ENCODE measurements at places on chromosomes 6 and 20.

- DNase-seq: no peak
Observed at GRCh38 chr20:47330071-47330470, 26.4 kb downstream of the ZMYND8 start.

GRCh38 chr6:19712012-19712688 is 125.0 kb upstream of the ID4 start:
- DNase-seq: no peak

DNA sequence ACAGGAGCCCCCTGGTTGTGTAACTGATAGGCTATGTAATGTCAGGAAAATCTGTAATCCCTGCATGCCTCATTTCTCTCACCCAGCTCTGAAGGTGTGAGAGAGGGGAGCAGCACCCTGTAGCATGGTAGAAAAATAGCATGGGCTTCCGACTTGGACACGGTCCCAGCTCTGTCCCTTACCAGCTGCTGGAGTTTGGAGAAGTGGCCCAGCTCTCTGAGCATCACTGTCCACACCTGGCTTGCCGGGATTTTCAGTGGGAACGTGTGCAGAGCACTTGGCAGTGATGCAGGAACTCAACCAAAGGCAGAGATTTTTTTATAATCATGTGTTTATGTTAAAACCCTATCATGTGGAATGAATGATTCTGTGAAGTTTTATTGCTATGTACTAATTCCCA is 34.6 kb downstream of the STK35 start:
- no peak for DNase-seq

GRCh38 chr6:12760911-12761310 is 44.3 kb downstream of the PHACTR1 start:
- DNase-seq: no peak

GRCh38 chr6:138145402-138145801 is 16.3 kb upstream of the ARFGEF3 start:
- no peak for DNase-seq

DNA sequence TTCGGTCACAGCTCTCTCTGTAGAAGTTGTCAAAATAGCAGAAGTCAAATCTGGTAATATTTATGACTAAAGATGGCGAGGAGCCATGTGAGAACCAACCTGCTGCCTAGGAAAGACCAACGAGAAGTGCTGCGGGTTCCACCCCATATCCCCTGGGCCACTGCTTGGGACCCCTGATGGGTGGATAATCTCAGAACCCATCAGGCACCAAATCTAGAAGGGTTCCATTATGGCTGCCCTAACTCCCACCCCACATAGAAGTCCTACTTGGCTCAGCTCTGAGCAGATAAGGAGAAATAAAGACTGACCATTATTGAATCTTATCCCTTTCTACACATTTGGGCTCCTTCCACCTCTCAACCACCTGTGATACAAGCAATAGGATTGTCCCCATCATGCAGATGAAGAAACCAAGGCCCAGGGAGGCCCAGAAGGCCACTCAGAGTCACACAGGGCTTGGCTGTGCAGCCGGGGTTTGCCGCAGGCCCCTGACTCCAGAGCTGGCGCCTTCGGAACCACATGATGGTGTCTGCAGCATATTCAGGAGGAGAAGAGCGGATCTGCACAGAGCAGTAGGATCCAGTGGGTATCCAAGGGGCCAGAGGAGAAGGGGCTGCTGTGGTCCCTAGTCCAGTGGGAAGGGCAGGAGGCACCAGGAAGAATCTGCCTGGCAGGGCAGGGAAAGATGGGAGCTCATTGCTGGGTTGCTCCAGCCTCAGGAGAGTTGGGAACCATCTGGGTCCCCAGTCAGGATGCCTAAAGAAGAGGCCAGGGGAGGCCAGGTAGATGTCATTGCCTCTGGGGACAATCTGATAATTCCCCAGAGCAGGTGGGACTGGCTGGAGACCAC is 9.6 kb upstream of the PCMTD2 start:
- DNase-seq: no peak

GRCh38 chr6:26415791-26416190 is 13.7 kb downstream of the BTN3A1 start:
- no peak for DNase-seq

- DNase-seq: no peak
Observed at GRCh38 chr6:149138089-149138488, 179.4 kb upstream of the TAB2 start.

GRCh38 chr6:135311446-135312200 is 130.5 kb downstream of the MYB start:
- DNase-seq: no peak

DNA sequence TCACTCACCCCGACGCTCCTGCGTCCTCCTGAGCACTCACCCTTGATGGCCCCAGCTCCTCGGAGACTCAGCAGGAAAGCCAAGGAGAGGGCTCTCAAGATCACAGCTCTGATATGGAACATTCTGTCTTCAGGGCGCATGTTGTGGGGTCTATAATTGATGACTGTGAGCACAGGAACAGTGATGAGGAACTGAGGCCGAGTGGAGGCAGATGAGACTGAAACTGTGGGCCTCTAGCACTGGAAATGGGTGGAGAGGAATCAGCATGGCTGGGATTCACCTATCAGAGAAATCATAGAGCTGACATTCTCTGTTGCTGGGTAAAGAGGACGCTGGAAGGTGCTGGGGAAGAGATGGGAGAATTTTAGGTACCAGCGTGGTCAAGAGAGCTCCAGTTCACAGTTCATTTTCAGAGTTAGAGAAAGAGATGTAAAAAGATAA is at the start of gene HLA-DPA1:
HLA-DPA1 (minus strand) TSS at position 219 of the 441 bp plus-strand sequence.
- no peak for DNase-seq

DNA sequence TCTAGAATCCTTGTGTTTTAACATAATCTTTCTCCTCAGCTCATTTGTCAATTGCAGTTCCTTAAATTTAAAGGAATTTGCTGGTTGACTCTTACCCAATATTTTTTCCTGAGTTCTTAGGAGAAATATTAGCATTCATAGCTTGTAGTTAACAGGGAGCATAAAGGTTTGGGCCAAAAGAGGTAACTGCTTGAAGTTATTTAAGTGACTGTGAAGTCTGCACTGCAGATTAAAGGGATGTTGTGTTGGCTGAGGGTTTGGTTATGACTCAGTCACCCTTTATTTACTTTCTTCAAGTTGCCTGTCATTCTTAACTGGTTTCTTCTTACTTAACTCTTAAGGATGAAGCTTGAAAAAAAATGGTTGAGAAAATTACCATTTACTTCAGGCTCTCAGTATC is 220.3 kb upstream of the LAMP5 start:
- peak; percentile 36 for DNase-seq

- no peak for DNase-seq
Observed at GRCh38 chr6:42533794-42534193, 30.0 kb upstream of the UBR2 start.

- DNase-seq: no peak
Observed at GRCh38 chr6:27775796-27776184, 136.4 kb downstream of the OR2B2 start.

- no peak for DNase-seq
Observed at GRCh38 chr6:16722630-16723029, 38.6 kb downstream of the ATXN1 start.

- DNase-seq: no peak
Observed at GRCh38 chr6:3678946-3679345, 72.6 kb downstream of the PXDC1 start.

DNA sequence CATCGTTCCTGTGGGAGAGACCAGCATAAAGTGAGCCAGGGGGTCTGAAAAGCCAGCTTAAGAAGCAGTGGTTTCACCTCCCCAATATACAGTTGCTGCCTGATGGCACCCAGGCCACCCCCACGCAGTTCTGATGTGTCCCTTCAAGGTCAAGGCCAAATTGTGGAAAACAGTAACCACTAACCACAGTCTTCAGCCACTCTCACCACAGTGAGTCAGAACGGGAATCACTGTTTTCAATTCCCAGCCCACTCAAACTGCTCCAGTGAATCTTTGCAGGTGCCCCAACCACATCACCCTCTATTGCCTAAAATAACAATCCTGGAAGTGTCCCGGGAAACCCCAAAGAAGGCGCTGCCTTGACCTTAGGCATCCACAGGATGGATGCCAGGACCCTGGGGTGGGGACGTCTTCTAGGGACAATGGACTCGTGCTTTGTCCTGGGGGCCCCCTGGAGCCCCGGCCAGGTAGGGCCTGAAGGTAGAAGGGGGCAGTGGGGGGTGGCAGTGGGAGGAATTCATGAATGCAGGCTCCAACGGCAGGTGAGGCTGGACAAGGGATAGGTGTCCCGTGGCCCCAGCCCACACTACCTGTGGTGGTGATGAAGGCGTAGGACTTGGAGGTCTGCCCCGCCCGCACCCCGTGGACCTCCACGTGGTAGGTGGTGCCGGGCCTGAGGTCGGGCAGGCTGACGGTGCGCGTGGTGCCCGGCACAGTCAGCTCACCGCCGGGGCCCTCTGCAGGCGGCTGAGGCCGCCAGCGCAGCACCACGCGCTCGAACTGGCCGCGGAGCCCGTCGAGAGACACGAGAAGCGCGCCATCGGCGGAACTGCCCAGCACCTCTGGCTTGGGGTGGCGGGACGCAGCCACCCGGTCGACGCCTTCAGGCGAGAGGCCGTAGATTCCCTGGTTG is 22.2 kb downstream of the TNXB start:
- peak; percentile 45 for DNase-seq

- no peak for DNase-seq
Observed at GRCh38 chr6:18837013-18837412, 449.9 kb downstream of the RNF144B start.

DNA sequence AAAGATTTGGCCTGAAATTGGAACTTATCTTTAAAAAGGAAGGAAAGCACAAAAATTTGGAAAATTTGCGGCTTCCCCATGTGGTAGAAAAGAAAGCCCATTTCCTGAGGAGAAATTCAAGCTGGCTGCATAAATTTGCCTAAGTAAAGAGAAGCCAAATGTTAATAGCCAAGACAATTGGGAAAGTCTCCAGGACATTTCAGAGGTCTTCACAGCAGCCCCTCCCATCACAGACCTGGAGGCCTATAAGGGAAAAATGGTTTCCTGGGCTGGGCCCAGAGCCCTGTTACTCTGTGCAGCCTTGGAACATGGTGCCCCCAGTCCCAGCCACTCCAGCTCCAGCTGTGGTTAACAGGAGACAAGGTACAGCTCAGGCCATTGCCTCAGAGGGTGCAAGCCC is 736.5 kb downstream of the HACE1 start:
- DNase-seq: no peak

- DNase-seq: no peak
Observed at GRCh38 chr6:27726619-27727023, 185.6 kb downstream of the OR2B2 start.

GRCh38 chr6:1554141-1554475 is 55.6 kb upstream of the FOXC1 start:
- no peak for DNase-seq

DNA sequence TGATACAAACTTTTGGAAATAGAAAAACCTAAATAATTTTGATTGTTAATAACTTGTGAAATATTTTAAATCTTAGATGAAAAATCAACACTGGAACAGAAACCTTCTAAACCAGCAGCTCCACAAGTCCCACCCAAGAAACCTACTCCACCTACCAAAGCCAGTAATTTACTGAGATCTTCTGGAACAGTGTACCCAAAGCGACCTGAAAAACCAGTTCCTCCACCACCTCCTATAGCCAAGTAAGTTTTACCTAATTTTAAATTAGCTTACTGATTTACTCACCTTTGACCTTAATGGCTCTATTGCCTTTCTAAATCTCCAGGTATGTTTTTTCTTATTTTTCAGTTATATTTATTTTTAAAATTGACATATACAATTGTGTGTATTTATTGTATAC is 102.6 kb upstream of the ADGRF4 start:
- DNase-seq: no peak

GRCh38 chr20:36128463-36129159 is 25.9 kb upstream of the EPB41L1 start:
- DNase-seq: no peak

GRCh38 chr6:24154121-24154520 is 28.1 kb downstream of the NRSN1 start:
- DNase-seq: no peak

DNA sequence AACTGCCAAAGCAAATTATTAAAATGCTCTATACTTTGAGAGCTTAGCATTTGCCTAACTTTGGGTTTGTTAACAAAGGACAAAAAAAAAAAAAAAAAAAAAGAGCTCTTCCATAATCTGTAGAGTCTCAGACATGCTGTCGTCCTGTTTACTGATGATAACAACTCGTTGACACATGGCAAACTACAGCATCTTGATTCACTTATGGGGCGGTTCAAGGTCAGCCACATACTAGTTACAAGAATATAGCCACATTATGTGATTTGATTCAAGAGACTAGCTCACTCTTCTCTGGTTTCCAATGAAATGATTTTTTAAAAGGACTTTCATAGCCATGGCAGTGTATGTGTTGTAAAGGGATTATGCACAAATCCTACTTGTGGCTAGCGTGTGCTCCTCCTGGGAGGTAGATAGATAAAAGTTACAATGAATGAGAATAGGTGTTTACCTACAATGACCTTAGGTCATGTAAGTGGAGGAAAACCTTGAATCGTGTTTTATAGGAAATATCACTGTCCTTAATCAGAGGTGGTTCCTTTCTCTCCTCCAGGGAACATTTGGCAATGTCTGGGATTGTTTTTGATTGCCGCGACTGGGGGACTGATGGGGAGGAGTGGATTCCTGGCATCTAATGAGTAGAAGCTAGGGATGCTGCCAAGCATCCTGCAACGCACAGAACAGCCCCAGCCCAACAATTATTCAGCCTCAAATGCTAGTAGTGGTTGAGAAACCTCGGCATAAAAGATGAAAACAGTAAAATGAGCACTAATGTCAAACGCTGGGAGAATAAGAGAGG is 969.2 kb upstream of the SLC35B3 start:
- no peak for DNase-seq

GRCh38 chr6:1542764-1543163 is 67.0 kb upstream of the FOXC1 start:
- DNase-seq: no peak

DNA sequence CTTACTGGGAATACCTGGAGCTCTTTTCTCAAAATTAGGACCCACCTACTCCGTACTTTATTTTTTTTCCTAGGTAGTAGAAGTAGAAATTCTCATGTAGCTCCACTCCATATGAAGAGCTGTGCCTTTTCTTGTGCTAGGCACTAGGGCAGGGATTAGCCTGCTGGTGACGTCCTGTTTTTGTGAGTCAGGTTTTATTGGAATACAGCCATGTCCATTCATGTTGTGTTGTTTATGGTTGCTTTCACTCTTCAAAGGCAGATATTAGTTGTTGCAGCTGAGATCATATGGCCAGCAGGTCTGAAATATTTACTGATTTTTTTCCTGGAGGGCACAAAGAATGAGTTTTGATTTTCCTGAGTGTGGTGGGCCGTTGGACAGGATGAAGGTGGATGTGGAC is 20.5 kb downstream of the XRN2 start:
- no peak for DNase-seq
